ENCODE measurements at places on chromosomes 4 and X.
A peak's percentile ranks its signal among the peaks of the same experiment; 100 is the strongest.

DNA sequence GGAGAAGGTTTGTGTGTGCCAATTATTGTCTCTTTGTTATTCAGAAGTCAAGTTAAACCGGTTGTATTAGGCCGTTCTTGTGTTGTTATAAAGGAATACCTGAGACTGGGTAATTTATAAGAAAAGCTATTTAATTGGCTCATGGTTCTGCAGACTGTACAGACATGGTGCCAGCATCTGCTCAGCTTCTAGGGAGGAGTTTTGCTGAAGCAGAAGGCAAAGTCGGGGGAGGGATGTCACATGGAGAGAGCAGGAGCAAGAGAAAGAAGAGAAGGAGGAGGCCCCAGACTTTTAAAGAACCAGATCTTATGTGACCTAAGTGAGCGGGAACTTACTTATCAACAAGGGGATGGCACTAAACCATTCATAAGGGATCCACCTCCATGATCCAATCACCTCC, 349.3 kb upstream of the PCDH18 start:
- DNase-seq = no peak

DNA sequence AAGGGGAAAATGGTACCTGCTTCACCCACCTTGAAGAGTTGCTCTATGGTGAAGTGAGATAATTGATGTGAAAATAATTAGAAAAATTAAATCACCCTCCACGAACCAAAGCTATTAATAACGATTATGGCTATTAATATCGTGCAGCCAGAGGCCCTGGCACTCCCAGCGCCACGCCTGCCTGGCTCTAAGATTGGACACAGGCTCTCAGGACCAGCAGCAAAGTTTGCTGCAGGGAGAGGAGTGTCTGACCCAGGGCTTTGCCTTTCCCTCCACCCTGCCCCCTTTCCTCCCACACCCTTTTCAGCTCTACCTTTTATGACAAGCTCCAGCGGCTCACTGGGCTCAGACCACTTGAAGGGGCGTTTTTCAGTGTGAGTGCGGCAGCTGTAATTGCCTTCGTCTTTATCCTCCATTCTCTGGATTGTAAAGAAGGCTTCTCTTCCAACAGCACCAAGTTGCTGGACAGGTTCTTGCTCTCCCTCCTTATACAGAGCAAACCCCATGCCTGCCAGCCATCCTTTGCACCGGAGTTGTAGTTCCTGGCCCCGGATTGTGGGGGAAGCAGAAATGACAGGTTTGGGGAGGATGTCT, 11.5 kb downstream of the IGSF1 start:
- DNase-seq = no peak

DNA sequence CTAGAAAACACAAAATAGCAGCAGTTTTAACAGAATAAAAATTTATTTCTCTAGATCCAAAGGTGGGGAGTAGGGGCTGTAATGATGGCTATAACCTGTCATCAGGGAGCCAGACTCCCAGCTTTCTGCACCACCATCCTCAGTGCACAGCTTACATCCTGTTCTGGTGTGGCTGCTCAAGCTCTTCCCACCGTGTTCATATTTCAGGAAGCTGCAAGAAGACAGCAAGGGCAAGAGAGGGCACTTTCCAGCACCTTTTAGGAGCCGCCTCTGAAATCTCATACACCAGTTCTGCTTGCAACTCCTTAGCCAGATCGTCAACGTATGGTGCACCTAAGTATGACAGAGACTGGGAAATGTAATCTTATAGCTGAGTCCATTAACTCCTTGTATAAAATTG, 253.7 kb downstream of the CENPC start:
- no peak for DNase-seq

- DNase-seq = no peak
These were observed 587 bp downstream of the TIMM8A start for GRCh38 chrX:101347859-101348451.

- peak; percentile 72 for DNase-seq
These were observed 8.8 kb downstream of the DIPK2B start for GRCh38 chrX:45191820-45192409.

DNA sequence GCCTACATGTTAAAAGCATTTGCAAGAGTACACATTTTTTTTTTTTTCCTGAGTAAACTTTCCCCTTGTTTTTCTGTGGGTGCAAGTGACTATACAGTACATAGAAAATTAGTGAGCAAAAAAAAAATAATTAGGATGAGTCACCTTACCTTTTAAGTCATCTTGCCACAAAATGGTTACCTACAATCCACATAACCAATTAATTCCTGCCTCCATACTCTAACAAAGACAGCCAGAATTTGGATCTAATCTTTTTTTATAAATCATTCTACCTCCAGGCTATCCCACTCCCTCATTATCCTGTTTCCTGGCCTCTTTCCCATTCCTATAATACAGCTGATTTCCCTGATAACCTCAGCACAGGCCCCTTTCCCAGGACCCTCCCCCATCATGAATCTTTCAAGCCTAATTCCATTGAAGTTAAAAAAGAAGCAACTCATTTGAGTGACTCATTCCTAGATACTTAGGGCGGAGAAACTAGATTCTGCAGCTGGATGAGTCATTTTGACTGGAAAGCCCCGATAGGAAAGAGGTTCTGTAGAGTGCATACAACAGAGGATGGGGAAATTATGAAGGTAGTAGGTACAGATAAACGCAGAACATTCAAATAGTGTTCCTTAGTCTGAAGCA, 128.2 kb downstream of the C4orf51 start:
- no peak for DNase-seq

GRCh38 chr4:141860974-141861373, 224.6 kb downstream of the IL15 start:
- DNase-seq = no peak

- no peak for DNase-seq
These were observed 49.8 kb upstream of the SEC24B start for GRCh38 chr4:109383823-109384222.

- DNase-seq = no peak
These were observed 40.7 kb upstream of the DDX3X start for GRCh38 chrX:41293269-41293668.

DNA sequence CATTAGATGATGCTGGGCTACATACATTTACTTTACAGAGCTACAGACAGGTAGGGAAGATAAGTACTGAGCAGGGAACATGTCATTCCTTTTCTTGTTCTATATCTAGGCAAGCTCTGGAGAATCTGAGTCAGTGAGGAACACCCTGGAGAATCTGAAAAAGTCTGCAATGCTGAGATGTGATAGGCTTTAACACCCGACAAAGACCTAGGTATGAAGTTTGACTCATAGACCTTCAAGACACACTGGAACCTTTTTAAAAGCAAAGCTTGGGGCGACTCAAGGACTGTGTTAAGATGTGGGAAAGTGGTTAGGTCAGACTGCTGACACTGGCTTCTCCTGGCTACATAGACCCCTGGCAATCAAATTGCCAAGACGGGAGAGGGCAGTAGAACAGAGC, 42.8 kb downstream of the OSTC start:
- DNase-seq = no peak

- DNase-seq = no peak
These were observed 63.7 kb upstream of the CD99 start for GRCh38 chrX:2627272-2627867.

DNA sequence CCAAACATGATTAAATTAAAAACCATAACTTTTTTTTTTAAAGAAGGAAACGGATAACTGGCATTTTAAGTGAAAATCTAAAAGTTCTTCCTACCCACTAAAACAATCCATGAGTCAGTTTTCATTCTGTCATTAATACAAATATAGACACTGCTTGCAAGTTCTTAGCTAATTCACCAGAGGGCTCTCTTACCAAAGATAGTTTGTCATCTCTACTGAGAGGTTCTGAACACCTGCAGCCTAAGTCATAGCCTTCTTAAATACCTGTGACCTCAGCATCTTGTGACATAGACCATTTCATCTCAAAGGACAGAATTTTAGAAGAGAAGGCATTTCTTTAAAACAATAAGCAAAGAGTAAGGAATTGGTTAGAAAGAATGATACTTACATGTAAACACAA, 65.3 kb upstream of the FAM120C start:
- DNase-seq = peak; percentile 5

DNA sequence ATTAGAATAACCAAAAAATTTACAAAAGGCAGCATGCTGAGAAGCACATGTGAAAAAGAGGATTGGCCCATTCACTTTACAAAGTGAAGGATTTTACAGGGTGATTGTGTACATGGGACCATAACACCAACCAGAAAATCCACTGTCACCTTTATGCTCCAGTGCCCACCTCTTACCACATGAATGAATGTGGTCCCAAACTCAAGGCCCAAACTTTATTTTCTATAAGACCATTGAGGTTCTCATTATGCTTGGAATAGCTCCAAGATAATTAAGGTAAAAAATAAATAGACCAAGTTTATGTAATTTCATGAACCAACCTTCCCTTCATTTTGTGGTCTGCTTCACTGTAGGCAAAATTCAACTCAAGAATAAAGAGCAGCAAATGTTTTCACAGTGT, 24.3 kb upstream of the MYOZ2 start:
- no peak for DNase-seq

DNA sequence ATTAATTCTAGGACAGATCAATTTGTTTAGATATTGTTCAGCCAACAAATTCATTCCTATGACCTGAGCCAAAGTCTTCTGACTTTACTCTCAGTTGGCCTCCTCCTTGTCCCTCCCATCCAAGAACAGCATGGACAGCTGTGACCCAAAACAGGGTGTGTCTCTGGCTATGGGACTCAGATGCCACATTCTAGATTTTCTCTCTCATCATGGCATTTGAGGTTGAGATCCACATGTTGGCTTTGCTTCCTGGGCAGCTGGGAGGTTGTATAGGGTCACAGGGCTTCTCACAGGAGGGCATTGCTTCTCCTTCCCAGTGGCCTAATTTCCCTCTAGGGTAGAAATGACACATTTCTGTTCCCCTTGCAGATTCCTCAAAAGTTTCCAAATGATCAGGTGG, 22.6 kb upstream of the EGF start:
- DNase-seq = no peak

DNA sequence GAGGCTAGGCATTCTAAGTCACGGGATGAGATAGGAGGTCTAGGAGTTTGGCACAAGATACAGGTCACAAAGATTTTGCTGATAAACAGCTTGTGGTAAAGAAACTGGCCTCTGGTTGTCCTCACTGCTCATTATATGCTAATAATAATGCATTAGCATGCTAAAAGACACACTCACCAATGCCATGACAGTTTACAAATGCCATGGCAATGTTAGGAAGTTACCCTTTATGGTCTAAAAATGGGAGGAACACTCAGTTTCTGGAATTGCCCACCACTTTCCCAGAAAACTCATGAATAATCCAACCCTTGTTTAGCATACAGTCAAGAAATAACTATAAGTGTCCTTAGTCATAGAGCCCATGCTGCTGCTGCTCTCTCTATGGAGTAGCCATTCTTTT, 286.9 kb downstream of the ZNF674 start:
- DNase-seq = no peak

DNA sequence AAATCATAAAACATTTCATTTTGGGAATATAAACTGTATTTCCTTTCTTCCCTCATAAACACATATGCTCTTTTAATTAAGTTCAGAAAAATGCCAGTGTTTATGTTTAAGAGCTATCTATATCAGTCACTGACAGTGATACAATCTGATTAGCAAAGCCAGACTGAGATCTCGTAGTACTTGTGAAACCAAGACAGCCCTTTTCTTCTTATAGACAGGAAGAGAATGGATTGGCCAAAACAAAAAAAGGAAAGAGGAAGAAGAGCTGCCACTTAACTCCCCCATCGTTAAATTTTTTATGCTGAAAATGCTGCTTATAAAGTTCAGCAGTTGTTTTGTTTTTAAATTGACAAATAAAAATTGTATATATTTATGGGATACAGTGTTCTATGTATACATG, 87.4 kb downstream of the PLAC1 start:
- no peak for DNase-seq

GRCh38 chrX:144916785-144917184, 330.5 kb upstream of the SPANXN1 start:
- no peak for DNase-seq

DNA sequence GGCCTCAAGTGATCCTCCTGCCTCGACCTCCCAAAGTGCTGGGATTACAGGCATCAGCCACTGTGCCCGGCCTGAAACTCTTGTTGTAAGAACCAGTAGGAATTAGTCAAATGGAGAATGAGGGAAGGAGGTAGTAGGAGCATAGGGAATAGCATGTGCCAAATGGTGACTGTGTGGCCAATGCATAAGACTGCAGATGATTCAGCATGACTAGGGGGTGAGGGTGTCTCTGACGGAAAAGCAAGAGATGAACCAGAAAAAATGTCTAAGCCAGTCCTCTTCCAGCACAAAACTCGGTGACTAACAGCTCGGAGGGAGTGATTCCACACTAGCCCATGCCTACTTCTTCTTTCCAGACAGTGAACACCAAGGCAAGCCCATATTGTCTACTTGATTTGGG, 58.2 kb upstream of the DUSP21 start:
- no peak for DNase-seq

- no peak for DNase-seq
These were observed 59.7 kb downstream of the FAM184B start for GRCh38 chr4:17721496-17722355.

- DNase-seq = no peak
These were observed 752.5 kb upstream of the PCDH10 start for GRCh38 chr4:132396636-132397035.

GRCh38 chr4:130922955-130923354, 1827.0 kb downstream of the C4orf33 start:
- no peak for DNase-seq

- no peak for DNase-seq
These were observed 223.1 kb upstream of the TAPT1 start for GRCh38 chr4:16449406-16449805.

DNA sequence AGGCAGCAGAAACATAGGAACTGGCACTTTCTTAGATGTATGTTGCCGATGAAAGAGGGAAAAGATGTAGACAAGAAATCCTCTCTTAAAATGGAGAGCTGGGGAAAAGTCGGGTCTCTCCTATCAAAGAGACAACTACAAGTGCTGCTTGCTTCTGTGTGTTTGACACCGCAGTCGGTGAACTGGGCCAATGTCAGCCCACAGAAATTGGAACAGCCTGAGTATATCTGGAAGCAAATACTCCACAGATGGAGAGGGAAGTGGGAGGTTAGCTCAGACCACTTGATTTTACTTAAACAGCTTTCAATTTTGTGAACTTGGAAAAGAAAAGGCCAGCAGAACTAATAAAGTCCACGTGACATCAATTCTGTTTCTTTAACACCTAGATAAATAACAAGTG, 230.9 kb upstream of the FAT1 start:
- peak; percentile 41 for DNase-seq

DNA sequence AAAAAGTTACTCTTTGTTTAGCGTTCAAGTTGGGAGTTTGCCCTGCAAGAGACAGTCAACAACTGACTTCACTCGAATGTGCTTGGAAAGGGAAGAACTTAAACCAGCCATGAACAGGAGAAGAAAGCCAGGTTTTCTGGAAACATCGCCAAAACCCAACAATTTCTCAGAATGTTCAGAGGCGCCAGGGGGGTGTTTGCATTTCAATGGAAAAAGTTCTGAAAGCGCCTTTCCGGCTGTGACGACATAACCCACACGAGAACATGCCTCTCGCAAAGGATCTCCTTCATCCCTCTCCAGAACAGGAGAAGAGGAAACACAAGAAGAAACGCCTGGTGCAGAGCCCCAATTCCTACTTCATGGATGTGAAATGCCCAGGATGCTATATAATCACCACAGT, 78.1 kb upstream of the ADGRA3 start:
- peak; percentile 27 for DNase-seq
